ENCODE measurements at places on chromosomes 16 and 17.

GRCh38 chr16:58348986-58349385 is 43.3 kb upstream of the GINS3 start:
- no peak for DNase-seq

GRCh38 chr16:66662445-66663194 is 33.9 kb downstream of the CMTM4 start:
- no peak for DNase-seq

GRCh38 chr17:47852113-47852949 is 1.4 kb upstream of the SP6 start:
- no peak for DNase-seq

DNA sequence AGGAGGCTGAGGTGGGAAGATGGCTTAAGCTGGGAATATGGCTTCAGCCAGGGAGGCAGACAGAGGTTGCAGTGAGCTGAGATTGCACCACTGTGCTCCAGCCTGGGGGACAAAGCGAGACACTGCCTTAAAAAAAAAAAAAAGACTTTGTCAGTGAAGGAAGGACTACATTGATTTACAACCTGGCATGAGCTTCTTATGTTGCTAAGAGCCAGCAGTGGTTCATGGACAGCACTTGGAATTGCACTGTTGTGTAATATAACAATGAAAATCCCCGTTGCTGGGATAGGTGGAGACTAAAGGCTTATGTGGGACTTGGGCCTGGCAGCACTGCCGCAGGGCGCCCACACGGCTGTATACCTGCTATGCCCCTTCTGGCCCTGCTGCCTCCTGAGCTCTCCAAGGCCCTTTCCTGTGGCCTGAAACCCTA is 14.1 kb upstream of the SLC16A5 start:
- no peak for DNase-seq

DNA sequence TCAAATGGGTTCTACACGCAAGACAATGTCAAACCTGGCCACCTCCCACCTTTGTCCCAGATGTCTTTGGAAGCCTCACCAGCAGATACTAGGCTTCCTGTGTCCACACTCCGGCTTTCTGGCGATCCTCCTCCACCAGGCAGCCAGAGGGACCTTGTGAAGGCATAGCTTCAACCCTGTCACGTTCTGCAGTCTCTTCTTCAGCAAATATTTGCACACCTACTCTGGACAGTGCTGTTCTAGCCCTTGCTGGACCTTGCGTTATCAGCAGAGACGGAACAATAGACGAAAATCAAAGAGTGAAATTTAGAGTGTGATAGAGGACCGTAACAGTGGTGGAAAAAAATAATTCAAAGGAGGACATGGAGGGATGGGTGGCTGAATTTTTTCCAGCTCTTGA is 38.5 kb upstream of the KIFC3 start:
- DNase-seq, result no peak
